ENCODE measurements at places on chromosomes 12 and 14. TPM values are rescaled to one million over a fixed set of nuclear protein-coding genes. Genes with fewer than 3 reads are reported as not detected.

GRCh38 chr12:10590966-10591365, 22.4 kb downstream of the MAGOHB start:
- no peak for DNase-seq

- DNase-seq, result peak; percentile 72
Observed at GRCh38 chr12:6765634-6766581, at the start of gene PTMS. Gene PTMS, plus strand, starts transcription at chr12:6766363. Its CDS starts 343 bp downstream, at chr12:6766706.

- no peak for DNase-seq
Observed at GRCh38 chr14:37587881-37588666, 7.0 kb downstream of the FOXA1 start.

GRCh38 chr14:69559581-69560011, 15.1 kb downstream of the CCDC177 start:
- no peak for DNase-seq

- no peak for DNase-seq
Observed at GRCh38 chr14:89851106-89851505, 103.4 kb downstream of the EFCAB11 start.

- DNase-seq, result no peak
Observed at GRCh38 chr12:23703051-23703450, 246.4 kb downstream of the SOX5 start.

DNA sequence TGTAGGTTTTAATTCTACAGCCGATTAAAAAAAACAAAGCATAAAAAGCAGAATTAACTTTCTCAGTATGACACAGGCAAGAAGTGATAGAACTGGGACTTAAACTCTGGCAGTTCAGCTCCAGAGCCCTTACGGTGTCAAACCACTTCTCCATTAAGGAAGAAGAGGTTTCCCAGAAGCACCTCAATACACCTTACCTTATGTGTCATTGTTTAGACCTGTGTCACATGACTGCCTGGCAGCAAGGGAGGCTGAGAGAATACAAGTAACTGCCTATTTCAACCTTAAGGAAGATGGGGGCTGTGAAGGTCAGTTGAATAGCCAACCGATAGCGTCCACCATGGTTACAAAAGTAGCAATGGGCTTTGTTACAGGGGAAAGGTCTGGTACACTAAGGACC, 54.6 kb upstream of the ARHGAP5 start:
- no peak for DNase-seq

DNA sequence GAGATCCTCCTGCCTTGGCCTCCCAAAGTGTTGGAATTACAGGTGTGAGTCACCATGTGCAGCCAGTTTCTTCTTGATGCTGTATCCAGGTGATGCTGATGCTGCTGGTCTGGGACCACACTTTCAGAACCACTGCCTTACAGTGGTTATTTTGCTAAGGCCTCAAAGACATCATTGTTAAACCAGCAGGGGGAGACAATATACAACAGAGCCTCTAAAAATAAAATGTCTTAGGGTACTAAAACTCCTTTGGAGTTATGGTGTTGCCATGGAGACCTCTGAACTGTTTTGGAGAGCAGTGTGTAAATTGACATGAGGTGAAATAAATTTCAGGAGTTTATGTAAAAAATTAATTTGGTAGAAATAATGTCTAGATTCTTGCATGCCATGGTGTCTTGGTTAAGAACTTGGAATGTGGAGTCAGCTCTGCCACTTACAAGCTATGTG, 1.1 kb upstream of the ARG2 start:
- DNase-seq, result peak; percentile 68

DNA sequence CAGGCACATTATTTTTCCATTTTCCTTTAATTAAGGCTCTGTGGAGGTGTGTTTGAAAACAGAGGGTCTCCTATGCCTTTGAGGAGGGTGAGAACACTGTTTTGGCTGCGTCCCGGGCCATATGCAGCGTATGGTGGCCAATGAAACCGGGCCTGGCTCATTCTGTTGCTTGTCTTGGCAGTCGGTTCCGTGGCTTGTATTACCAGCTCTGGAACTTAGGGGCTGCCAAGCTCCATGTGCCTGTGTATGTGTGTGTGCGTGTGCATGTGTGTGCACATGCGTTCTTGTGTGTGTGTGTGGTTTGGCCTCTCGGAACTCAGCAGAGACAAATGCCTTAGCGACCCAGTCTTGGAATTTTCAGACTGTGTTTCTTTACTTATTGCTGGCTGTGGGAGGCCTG, 2.7 kb downstream of the JDP2 start:
- DNase-seq, result no peak

GRCh38 chr12:91854725-91855124, 290.9 kb downstream of the BTG1 start:
- no peak for DNase-seq

DNA sequence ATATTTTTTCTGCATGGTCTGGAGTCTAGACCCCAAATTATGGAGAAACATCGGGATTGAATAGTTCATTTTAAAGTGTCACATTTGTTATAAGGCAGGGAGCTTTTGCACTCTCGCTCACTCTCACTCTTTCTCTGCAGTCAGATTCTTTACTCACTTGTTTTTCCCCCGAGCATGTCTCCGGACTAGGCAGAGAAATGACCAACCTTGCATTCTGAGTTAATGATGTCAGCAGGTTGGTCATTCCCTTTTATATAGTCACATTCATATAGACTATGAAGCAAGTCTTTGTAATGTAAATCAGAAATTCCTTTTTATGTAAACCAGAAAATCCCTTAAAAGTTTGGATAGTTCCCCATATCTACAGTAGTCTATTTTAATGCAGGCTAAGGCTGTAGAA, 4.1 kb downstream of the C12orf75 start:
- DNase-seq, result no peak

DNA sequence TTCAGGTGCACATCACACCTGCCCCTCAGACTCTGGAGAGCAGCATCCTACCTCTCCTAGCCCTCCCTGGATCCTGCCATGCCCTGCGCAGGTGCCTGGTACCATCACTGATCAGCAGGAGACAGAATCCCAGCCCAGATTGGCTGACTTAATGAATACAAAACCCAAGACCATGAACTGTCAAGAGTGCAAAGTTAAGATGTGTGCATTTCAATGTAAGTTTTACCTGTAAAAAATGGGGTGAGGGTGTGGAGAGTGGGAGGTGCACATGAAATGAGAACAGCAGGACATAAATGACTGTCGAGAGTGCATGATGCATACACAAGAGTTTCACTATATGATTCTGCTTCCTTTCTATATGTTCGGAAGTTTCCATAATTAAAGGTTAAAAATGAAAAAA, 57.9 kb upstream of the GPR68 start:
- DNase-seq, result no peak

DNA sequence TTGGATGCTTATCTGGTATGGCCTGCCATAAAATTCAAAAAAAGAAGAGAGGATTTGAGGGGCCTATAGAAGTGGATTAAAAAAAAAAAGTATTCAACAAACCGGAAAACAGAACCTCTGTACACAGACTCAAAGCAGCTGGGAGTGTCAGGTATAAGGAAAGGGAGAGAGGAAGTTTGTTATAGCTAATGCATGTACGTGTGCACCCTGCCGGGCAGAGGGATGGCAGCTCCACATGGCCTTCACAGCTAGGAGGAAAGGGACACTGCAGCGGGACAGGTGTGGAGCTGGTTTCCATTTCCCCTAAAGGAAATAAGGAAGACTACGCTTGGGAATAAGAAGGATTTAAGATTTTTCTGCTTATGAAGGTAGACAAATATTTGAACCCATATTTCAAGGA, 21.5 kb downstream of the SLC7A8 start:
- DNase-seq, result no peak

GRCh38 chr14:52918486-52918885, 32.4 kb downstream of the FERMT2 start:
- DNase-seq, result no peak

- no peak for DNase-seq
Observed at GRCh38 chr12:132129007-132129406, 15.1 kb downstream of the DDX51 start.

GRCh38 chr12:67223225-67223624, 45.9 kb upstream of the CAND1 start:
- DNase-seq, result no peak

GRCh38 chr14:22748631-22749068, 17.8 kb upstream of the OXA1L start:
- DNase-seq, result no peak

GRCh38 chr12:10159280-10159679, 12.7 kb downstream of the OLR1 start:
- no peak for DNase-seq

DNA sequence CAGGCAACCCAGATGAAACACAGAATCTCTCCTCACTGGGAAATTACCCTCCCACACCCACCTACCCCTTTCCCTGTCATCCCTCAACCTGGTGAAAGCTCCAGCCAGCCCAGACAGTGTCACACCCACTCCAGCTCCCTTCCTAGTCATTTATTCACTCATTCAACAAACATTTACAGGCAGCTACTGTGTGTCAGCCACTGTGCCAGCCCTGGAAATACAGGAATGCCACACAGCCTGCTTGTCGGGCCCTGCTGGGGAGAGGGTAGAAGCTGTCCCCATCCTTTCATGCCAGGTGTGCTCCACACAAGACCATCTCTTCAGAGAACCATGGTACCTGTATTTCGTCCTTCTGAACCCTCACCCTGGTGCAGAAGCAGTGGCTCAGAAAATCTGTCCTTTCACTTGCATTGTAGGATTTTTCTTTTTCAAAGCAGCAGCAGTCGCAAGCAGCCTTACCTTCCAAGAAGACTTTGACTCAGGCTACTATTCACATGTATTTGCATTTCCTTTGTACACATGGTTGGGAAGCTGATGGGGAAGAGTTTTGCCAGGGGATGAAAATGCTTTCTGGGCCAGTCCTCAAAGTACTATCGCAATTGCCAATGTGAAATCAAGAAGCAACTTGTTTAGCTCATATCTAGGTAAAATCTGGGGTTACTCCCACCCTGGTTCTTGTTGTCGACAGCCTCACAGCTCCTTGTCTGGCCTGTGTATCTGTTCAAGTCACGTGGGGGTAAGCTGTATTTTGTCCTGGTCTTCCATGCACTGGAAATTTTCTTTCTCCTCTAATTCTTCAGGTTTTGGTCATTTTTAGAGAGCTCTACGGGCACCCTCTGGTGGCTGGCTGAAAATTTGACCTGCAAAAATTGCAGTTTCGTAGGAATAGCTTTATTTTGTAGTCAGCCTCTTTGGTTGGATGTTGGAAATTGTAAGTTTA, 147.4 kb upstream of the EGLN3 start:
- peak; percentile 52 for DNase-seq

- DNase-seq, result no peak
Observed at GRCh38 chr14:33534632-33535031, 416.2 kb downstream of the EGLN3 start.

GRCh38 chr12:1246637-1247036, 255.6 kb downstream of the ERC1 start:
- DNase-seq, result no peak

DNA sequence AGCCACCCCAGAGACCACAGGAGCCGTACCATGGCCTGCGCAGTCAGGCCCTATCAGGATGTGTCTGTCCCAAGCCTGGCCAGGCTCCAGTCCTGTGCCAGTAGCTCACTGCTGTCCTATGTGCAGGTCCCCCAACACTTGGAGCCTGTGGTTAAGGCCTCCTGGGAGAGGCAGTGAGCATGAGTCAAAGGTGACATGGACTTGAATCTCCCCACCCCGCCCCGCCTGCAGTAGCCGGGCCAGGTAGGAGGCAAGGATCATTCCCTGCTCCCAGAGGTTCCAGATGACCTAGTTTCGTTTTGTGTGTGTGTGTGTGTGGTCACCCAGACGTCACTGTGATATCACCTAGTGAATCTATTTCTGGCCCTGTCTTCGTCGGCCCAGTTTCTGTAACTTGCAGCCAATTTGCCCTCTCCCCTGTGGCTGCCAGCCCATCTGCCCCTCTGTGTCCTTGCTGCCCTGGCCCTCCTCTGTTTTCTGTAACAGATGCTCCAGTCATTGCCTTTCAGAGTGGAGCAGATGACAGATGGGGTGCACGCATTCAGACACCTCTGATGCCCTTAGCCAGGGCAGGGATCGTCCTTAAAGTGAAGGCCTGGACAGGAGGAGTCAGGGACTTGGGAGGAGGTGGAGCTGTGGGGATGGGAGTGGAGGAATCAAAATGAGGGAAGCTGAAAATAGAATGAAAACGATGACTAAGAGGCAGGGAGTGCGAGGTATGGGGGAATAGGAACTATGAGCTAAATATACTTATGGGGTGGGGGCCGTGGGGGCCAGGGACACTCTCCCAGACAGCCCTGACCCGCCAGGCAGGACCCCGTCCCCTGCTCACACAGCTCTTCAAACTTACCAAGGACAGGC, 37.4 kb downstream of the SLC6A12 start:
- no peak for DNase-seq

- no peak for DNase-seq
Observed at GRCh38 chr12:31658471-31659086, 909 bp upstream of the ETFBKMT start.

- DNase-seq, result no peak
Observed at GRCh38 chr12:70854881-70855568, 65.5 kb downstream of the PTPRR start.

GRCh38 chr12:74538491-74539258, 1.0 kb downstream of the ATXN7L3B start:
- DNase-seq, result peak; percentile 15

Gene SPATS2
- 14.9 TPM for polyA plus RNA-seq

Gene FAM216A
- 61.6 TPM for polyA plus RNA-seq

Gene CBLN3
- polyA plus RNA-seq, result 0.27 TPM

Gene LDHB
- 875 TPM for polyA plus RNA-seq

Gene TAS2R9
- polyA plus RNA-seq, result not detected

Gene CELA1
- polyA plus RNA-seq, result not detected

Gene FSCB
- polyA plus RNA-seq, result not detected

Gene RIMKLB
- 16.4 TPM for polyA plus RNA-seq

Gene CHST11
- polyA plus RNA-seq, result 15.2 TPM

Gene TBX3
- polyA plus RNA-seq, result 0.35 TPM

Gene RPL10L
- not detected for polyA plus RNA-seq

Gene SERPINA5
- not detected for polyA plus RNA-seq
